ENCODE measurements at places on chromosomes 1 and 21.

GRCh38 chr1:245956225-245956624 is 550.9 kb downstream of the SMYD3 start:
- no peak for DNase-seq

DNA sequence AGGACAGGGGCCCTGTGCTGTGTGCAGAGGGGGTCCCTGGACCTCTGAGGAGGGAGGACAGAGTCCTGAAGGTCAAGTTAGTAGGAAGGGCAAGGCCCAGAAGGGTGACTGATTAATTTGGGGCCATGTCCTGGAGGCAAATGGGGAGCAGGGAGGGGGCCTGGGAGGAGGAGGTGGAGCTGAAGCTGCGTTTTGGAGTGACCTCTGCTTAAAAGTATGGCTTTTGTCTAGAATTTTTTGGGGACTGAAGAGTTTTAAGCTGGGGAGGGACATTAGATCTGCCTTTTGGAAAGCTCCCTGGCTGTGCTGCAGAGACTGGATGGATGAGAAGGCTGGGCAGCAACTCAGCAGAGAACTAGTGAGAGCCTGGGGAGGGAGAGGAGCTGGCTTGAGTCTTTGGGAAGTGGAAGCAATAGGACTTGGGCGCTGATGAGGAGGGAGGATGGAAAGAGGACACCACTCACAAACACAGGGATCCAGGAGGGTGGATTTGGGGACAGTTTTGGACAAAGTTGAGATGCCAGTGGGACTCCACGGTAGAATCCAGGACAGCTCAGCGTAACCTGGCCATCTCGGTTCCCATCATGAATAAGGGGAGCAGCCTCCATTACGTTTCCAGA is 52.9 kb downstream of the ACBD3 start:
- no peak for DNase-seq

GRCh38 chr1:69191335-69191734 is 376.4 kb upstream of the LRRC7 start:
- no peak for DNase-seq

DNA sequence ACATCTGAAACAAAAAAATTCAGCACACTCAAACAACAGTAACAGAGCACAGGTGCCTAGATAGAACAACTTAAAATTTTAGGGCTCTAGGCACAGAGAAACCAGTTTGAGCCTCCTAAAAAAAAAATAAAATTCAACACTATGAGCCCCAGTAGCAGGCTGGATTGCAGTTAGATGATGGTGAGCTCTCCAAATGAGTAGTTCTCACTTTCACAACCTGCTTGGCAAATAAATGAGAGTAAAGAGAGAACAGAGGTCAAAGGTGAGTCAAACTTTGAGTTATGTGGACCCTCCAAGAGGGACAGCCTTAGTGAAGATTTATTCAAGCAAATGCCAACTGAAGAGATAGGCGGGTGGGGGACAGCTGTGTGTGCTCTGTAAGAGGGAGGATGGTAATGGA is 3.6 kb downstream of the BEND5 start:
- no peak for DNase-seq

- no peak for DNase-seq
These were observed 207.5 kb downstream of the KCNT2 start for GRCh38 chr1:196400478-196401451.

- no peak for DNase-seq
These were observed 68.3 kb downstream of the ADARB1 start for GRCh38 chr21:45142469-45143308.

- DNase-seq = peak; percentile 49
These were observed 13.4 kb upstream of the FTCD start for GRCh38 chr21:46168659-46169386.

DNA sequence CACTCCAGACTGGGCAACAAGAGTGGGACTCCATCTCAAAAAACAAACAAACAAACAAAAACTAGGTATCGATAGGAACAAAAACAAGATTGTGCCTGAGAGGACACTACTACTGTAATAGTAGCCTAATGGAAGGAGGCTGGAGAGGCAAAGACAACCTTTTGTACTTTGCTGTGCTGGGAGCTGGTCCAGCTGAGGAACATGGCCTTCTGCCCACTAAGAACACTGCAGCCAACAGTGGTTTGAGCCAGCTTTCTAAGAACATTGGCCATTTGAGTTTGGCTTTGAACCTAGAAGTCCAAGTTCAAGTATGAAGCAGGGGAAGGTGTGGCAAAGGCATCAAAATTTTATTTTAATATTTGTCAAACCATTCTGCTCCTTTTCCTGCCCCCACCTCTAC is 22.7 kb upstream of the RGS8 start:
- no peak for DNase-seq

DNA sequence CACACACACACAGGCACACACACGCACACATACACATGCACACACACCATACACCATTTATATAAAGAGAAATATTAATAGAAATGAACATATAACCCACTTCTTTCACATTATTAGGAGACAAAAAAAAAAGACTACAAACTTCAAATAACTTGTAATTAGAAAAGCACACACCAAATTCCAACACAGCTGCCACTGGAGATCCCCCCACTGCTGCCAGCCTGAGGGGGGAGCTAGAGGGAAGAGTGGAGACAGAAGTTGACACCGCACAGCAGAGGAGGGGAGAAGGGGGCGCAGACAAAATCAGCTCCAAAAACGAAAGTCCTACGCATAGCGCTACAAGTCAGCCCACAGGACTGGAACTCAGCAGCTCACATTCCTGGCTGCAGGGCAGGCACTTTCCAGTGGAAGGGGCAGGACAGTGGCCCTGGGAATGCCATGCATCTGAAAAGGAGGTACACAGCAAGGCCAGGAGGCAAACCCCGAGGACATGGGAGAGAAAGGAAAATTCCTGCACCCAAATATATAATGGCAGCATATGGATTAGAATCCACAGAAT is 36.5 kb downstream of the LGALS8 start:
- no peak for DNase-seq

GRCh38 chr1:201149400-201149799 is 4.9 kb downstream of the TMEM9 start:
- no peak for DNase-seq
